ENCODE measurements at places on chromosomes 5 and 9.

GRCh38 chr9:111691672-111692329 lies 30.4 kb downstream of the GNG10 start:
- H3K27ac ChIP-seq = no peak overlapping the region
- H3K27me3 ChIP-seq = no peaks in the 10 kb centered on the region
- no peak for DNase-seq
- no peaks in the 10 kb centered on the region for H3K4me1 ChIP-seq

GRCh38 chr5:102879741-102880140 lies 124.6 kb downstream of the PAM start:
- H3K4me1 ChIP-seq = peaks cover 5% of the 10 kb centered on the region
- H3K27me3 ChIP-seq = no peaks in the 10 kb centered on the region
- H3K27ac ChIP-seq = no peak overlapping the region
- H3K36me3 ChIP-seq = peaks cover 2% of the 10 kb centered on the region
- no peak overlapping the region for H3K4me3 ChIP-seq
- DNase-seq = no peak

DNA sequence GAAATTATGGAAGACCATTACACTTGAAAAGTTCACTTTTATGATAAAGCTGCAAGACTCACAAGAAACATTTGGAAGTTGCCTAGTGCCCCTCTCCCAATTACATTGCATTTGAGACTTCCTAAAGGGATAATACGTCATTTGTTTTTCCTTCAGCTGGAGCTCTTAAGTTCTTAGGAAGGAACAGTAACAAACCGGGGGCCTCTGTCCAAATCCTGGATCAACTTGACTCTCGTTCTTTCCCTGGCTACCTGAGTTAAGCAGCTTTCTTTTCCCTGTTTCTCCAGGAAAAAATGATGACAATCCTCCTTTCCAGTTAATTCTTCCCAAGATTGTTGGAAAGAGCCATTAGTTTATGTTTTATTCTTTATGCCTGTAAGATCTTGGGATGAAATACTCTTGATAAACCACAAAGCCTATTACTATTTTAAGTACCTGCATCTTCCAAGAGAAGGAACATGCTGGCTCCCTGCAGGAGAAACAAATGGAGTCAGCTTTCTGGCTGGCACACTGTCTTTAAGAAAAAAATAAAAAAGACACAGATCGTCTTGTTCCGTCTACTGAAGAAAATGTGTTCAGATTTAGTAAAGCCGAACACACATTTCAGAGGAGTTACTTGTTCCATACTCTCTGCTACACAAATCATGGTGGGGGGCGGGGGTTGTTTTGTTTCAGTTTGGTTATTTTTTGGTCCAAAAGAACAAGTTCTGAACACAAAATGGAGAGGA lies 297.9 kb downstream of the EFNA5 start:
- no peaks in the 10 kb centered on the region for H3K4me1 ChIP-seq
- H3K27ac ChIP-seq = no peak overlapping the region
- no peak overlapping the region for H3K4me3 ChIP-seq
- DNase-seq = no peak
- H3K36me3 ChIP-seq = no peaks in the 10 kb centered on the region

GRCh38 chr9:129487658-129488483 lies 133.0 kb downstream of the C9orf50 start:
- H3K27me3 ChIP-seq = no peaks in the 10 kb centered on the region
- peak overlapping the region; percentile 74 for H3K4me3 ChIP-seq
- peaks cover 45% of the 10 kb centered on the region for H3K4me1 ChIP-seq
- peaks cover 28% of the 10 kb centered on the region for H3K36me3 ChIP-seq

GRCh38 chr9:127066060-127066850 lies 56.2 kb downstream of the ANGPTL2 start:
- H3K27me3 ChIP-seq = no peaks in the 10 kb centered on the region
- H3K4me1 ChIP-seq = no peaks in the 10 kb centered on the region
- no peak overlapping the region for H3K4me3 ChIP-seq
- no peaks in the 10 kb centered on the region for H3K36me3 ChIP-seq
- peak overlapping the region; percentile 4 for H3K27ac ChIP-seq

GRCh38 chr5:131436081-131436480 lies 172.2 kb downstream of the CDC42SE2 start:
- peaks cover 6% of the 10 kb centered on the region for H3K4me1 ChIP-seq
- no peak for DNase-seq
- peak overlapping the region; percentile 1 for H3K27ac ChIP-seq
- H3K27me3 ChIP-seq = no peaks in the 10 kb centered on the region

- no peaks in the 10 kb centered on the region for H3K36me3 ChIP-seq
- peaks cover 54% of the 10 kb centered on the region for H3K27me3 ChIP-seq
- no peak overlapping the region for H3K27ac ChIP-seq
- DNase-seq = no peak
Observed at GRCh38 chr9:109277451-109277850, 43.4 kb downstream of the EPB41L4B start.
